Bronchial epithelial cell (primary cell): ENCODE measurements at places on chromosomes 13 and 19. TPM values are rescaled to one million over a fixed set of nuclear protein-coding genes. Genes with fewer than 3 reads are reported as not detected.

Gene MAST1
- total RNA-seq, result 0.26 and 0.38 TPM in 2 replicates

Gene DMPK
- 4.7 and 9.1 TPM in 2 replicates for total RNA-seq

Gene C1QTNF9
- not detected in 2 replicates for total RNA-seq

Gene NANOS3
- 0.53 TPM in 1 of 2 replicates, not detected in the other for total RNA-seq

GRCh38 chr13:47594833-47595232 is 406.2 kb downstream of the SUCLA2 start:
- DNase-seq, result no peak

GRCh38 chr13:97004886-97005285 is 10.6 kb upstream of the OXGR1 start:
- no peak for DNase-seq

- no peak for DNase-seq
These were observed 356.7 kb downstream of the FGF9 start for GRCh38 chr13:22027566-22027965.

- no peak for DNase-seq
These were observed 830.9 kb upstream of the PCDH20 start for GRCh38 chr13:62246581-62246980.

GRCh38 chr19:37905946-37906868 is at the start of gene WDR87:
TSS of gene WDR87 (minus strand) at chr19:37906594. CDS start at chr19:37898239, 8,355 bp downstream.
- peak; percentile 35 for DNase-seq

GRCh38 chr19:19366434-19367396 is 38.8 kb upstream of the GATAD2A start:
- DNase-seq, result peak; percentile 68

GRCh38 chr19:17296273-17296672 is 7.0 kb downstream of the ABHD8 start:
- peak; percentile 65 for DNase-seq

DNA sequence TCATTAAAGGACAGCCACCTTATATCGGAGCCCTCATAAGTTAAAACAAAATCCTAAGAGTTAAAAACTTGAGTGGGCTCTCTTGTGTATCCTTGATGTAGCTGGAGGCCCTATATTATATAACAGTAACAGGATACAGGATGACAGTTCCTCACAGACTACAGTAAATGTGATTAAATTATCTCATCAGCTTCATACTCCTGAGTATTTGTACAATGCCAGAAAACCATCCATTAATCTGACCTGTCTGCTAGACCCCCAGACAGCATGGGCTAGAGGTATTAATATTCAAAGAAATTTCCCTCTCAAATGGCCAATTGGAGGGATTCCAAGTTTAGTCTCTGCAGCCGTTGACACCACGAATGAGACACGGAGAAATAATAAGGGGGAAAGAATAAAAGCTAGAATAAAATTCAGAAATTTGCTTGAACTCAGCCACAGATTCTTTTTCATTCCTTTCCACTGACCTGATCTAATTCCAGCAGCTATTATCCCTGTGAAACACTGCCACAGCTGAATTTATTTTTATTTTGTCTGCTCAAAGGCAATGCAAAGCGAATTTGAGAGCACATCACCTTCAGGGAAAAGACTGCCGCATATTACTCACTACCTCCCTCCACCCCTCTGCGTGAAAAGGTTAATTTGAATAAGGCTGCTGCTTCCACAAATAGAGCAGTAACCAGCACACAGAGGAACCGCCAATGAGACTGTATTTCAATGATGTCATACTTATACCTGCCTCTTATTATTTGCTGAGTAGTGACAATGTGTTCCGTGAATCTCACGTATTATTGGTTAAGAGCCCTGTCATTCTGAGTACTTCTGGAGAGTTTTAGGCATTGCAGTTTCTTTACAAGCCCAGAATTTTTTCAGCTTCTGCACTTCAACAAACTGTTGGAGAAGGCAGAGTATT is 155.9 kb upstream of the KLF12 start:
- DNase-seq, result peak; percentile 98

DNA sequence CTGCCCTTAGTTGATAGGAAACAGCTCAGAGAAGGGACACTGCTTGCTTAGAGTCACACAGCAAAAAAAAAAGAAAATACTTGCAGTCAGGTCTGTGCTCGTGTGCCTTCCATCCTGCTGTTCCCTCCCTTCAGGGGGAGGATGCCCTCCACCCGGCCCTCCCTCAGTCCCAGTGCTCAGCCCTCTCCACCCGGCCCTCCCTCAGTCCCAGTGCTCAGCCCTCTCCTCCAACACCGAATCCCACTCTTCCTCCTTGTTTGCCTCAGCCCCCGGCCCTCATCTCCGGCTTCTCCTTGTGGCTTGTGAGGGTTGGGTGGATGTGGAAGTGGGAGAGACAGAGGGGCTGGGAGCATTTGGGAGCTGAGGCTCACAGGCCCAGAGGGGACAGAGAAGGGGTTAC is 5.8 kb downstream of the TFPT start:
- DNase-seq, result no peak

DNA sequence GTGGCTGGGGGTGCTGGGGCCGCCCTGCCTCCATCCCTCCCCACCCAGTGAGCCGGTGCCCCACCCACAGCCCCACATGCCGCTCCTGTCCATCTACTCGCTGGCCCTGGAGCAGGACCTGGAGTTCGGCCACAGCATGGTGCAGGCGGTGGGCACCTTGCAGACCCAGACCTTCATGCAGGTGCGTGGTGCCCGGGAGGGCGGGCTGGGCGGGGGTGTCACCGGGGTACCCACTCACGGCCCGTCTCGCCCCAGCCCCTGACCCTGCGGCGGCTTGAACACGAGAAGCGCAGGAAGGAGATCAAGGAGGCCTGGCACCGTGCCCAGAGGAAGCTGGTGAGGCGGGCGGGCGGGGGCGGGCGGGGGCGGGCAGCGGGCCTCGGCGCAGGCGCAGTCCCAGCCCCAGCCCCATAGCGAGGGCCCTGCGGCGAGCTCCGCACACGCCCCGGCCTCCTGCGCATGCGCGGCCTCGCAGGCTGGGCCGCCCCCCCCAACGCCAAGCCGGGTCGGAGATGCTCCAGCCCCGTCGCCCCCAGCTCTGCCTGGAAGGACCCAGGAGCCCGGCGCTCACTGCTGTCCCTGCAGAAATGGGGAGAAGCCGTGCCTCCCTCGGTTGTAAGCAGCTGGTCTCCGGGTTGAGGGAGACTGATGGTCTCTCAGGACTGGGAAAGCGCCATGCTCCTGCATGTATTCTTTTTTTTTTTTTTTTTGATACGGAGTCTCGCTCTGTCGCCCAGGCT is 7.7 kb downstream of the ARHGAP45 start:
- no peak for DNase-seq

DNA sequence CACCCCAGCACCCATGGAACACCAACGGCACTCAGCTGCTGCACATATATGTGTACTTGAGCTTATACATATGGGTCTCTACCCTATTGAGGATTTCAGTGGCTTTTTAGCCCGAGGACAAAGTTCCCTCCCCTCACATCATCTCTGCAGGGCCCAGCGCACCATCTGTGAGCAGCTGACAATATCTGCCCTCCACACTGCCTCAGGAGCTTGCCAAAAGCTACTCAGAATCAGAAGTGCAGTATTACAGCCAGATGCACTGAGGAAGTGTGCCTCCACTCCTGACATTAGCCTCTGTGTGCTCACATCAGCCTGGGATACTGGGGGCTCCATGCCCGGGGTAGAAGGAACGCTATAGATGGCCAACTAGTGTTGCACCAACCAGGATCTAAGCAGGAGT is 903.9 kb downstream of the UQCRFS1 start:
- DNase-seq, result no peak

DNA sequence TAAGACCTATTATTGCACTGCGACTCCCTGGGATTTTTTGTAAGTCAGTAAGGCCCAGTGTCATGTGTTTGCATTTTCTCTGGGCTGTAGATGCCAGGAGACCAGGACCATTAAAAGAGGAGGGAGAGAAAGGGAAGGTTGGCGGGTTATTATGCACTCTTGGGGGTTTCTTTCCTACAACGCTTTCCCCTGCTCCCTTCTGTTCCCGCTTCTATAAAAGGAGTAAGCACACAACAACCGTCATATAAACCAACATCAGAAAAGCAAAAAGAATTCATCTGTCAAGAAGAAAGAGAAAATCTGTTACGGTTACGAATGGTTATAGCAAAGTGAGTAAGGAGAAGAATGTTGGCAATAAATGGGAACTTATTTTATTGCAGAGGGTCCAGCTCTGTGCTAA is 541.8 kb downstream of the IRS2 start:
- no peak for DNase-seq
